ENCODE measurements at places on chromosomes 2 and 18.

DNA sequence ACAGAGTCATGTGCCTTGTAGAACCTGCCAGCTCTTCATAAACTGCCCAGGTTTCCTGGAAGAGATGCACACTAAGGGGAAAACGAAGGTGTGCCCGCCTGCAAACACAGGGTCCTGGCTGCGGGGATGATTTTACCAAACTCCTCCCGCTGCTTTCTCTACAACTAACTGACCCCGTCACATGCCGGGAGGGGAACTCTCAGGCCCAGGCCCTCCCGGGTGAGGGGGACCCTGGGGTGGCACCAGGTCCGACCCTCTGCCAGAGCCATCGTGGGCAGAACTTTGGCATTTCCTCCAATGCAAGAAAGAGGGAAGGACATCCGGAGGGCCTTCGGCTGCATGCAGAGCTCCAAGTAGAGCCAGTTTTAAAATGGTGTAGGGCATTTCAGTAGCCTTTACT, 28.6 kb downstream of the CAPN13 start:
- DNase-seq, result no peak

DNA sequence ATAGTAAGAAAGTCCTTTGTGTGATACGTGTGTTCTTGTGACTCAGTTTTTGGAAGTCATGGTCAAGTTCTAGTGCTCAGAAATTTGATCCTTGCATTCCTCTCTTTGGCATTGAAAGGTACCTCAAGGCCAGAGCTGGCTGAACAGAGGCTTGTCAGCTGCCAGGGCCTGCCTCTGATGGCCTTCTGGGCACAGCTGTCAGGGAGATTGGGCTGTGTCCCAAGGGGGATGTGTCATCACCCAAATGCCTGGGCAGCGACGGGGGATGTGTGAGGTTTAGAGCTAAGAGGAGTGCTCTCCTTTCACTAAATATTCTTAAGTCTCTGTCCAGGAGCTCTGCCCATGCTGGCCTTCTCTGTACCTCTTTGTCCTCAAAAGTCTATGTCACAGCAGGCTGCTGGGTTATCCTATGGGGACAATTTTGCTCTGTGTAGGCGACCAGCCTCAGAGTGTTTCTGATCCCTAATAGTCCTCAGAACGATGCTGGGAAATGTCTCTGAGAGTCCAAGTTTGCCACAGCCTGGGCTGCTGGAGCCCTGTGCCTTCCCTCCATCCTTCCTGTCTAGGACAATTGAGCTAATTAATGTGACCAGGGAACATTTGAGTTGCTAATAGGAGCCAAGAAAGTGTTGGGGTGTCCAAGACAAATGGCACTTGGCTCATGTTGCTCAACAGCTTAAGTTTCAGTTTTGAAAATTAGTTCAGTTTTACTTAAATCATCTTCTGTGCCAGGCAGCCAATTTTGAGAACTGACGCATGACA, 115.4 kb upstream of the ZNF521 start:
- no peak for DNase-seq

GRCh38 chr2:195049372-195050031, 607.5 kb upstream of the SLC39A10 start:
- no peak for DNase-seq

GRCh38 chr18:31497836-31498573, at the start of gene DSG2:
DSG2 (plus strand) TSS chr18:31498177; CDS start chr18:31498252, 75 bp downstream.
- DNase-seq, result peak; percentile 4

- DNase-seq, result no peak
Observed at GRCh38 chr2:105071379-105071778, 33.5 kb downstream of the MRPS9 start.

- no peak for DNase-seq
Observed at GRCh38 chr2:195509551-195509950, 147.5 kb upstream of the SLC39A10 start.

DNA sequence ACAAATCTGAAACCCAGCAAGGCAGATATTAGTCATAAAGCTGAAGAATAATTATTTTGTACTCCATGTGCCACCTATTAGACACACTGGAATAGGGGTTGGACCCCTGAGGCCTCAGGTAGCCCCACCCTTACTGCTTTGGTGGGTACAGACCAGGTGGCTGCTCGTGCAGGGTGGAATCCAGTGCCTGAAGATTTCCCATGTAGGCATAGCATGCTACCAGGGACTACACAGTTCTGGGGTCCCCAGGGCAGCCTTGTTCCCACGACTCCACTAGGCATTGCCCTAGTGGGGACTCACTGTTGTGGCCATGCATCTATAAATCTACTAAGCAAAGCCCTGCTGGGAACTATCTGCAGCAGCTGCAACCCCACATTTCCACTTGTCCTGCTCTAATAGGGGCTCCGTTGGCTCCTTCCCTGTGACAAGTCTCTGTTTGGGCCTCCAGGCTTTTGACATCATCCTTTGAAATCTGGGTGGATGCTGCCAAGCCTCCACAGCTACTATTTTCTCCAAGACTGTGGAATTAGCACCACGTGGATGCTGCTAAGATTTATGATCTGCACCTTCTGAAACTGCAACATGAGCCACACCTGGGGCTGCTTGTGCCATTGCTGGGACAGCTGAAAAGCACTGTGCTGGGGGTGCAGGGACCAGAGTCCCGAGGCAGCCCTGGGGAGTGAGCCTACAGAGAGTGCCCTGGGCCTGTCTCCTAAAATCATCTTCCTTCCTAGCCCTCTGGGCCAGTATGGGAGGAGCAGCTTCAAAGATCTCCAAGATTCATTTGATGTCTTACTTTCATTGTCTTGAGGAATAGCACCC, 303.8 kb downstream of the FSIP2 start:
- DNase-seq, result no peak

DNA sequence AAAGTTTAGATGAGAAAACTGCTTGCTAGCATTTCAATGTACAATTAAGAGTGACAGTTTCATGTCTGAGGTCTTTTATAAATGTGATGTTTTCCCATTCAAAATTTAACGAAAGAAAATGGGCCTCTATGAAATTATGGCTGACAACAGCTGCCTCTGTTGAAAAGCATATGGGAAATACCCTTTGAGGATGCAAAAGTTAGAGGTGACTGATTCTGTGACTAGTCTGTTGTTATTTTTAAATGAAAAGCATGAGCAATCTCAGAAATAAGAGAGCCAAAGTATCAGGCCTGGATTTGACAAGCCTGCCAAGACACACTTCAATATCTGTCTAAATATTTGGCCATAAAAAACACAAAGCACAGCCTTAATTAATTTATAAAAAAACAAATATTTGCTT, 580.8 kb downstream of the ERBB4 start:
- DNase-seq, result no peak

DNA sequence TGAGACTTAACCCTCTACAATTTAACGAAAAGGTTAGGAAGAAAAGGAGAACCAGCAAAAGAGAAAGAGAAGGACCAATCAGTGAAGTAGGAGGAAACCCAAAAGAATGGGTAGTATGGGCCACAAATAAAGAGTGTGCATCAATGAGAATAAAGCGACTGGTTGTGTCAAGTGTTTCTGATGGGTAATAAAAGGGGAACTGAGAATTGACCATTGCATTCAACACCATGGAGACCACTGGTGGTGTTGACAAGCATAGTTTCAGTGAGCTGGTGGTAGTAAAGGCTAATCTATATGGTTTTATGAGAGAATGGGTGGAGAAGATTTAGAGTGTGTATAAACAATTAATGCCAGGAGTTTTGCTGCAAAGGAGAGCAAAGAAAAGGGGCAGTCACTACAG, 75.4 kb downstream of the CSRNP3 start:
- DNase-seq, result no peak

- DNase-seq, result no peak
Observed at GRCh38 chr2:106144621-106145331, 49.3 kb downstream of the UXS1 start.

- DNase-seq, result no peak
Observed at GRCh38 chr18:37836071-37836970, 270.7 kb upstream of the CELF4 start.

Data from stimulated activated CD4-positive, alpha-beta T cell treated with anti-CD3 and anti-CD28 coated beads, Interleukin-4, amount 100 ng/mL, for 48 hours (primary cell).